HepG2 (cell line): ENCODE measurements at places on chromosomes 5 and 9. TPM values are rescaled to one million over a fixed set of nuclear protein-coding genes. Genes with fewer than 3 reads are reported as not detected.

DNA sequence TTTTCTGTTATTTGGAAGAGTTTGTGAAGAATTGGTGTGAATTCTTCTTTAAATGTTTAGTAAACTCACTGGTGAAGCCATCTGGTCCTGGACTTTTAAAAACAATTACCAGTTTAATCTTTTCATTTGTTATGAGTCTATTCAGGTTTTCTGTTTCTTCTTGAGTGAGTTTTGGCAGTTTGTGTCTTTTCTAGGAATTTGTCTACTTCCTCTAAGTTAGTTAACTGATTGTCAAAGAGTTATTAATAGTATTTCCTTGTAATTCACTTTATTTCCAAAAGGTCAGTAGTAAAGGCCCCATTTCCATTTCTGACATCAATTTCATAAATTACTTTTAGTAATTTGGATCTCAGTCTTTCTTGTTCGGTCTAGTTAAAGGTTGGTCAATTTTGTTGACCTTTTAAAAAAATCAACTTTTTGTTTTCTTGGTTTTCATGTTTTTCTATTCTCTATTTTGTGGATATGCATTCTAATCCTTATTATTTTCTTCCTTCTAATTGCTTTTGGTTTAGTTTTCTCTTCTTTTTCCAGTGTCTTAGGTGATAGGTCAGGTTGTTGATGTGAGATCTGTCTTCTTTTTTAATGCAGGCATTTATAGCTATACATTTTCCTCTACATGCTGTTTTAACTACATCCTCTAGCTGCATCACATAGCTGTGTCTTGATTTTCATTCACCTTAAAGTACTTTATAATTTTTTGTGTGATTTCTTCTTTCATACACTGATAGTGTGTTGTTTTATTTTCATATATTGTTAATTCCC, 7.3 kb upstream of the SMIM3 start:
- DNase-seq = no peak

DNA sequence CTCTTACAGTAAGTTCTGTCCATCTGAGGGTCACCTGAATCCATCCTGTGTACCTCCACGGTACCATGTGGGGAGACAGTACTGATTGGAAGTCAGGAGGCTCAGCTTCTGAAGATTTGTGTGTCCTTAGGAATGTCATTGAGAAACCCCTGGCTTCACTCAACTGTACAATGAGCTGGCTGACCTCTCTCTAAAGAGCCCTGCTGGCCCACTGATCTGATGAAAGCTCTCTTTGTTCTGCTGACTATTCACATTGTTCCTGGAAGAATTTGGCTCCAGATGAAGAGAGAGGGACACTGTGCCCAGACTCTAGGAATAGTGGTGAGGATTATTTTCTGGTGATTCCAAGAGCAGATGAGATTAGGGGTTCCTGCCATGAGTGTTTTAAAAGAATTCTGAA, 141.2 kb downstream of the LURAP1L start:
- DNase-seq = peak; percentile 11

GRCh38 chr9:86713470-86713869, 233.8 kb downstream of the GAS1 start:
- no peak for DNase-seq

GRCh38 chr9:3473405-3473804, 52.4 kb downstream of the RFX3 start:
- DNase-seq = no peak

DNA sequence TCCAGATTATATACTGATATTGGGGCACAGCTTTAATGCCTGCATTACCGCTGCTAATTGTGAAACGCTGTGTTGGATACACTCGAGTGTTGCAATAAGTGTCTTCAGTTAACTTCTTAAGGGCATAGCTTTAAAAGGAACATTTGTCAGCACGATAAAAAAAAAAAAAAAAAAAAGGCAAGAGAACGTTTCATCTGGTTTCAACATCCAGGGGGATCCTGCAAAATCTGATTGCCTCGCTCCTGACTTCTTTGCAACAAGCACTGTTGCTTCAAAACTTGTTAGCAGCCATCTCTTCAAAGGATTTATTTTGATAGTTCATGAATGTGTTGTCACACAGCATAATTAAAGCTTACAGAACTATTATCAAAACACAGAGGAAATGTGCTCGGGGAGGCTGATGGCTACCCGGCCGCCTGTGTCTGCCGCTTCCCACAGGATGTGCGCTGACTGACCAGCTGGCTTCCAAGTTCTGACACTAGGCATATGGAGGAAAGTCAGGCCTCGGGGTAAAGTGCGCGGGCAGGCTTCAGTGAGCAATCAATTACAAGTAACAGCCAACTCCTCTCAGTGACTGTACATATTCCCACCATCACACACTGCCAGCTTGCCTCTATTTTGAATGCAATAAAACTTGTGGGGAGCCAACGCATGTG, 77.7 kb downstream of the EBF1 start:
- DNase-seq = no peak

DNA sequence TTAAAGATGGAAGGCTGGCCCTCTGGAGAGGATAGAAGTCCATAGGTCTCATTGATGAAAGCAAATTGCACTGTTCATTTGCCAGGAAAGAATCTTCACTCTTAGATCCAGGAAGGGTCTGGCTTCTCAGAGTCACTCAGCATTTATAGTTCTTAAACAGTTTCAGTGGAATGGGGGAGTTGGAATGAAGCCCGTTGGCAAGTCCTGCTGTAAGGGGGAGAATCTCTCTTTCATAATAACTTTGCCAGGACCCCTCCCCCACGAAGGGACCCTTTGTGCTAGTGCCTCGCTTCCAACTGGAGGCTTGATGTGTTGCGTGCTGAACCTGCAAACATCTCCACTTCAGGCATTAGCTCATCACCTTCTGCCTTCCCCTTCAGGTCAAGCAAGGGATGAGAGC, 57.1 kb downstream of the ENTREP1 start:
- DNase-seq = no peak

DNA sequence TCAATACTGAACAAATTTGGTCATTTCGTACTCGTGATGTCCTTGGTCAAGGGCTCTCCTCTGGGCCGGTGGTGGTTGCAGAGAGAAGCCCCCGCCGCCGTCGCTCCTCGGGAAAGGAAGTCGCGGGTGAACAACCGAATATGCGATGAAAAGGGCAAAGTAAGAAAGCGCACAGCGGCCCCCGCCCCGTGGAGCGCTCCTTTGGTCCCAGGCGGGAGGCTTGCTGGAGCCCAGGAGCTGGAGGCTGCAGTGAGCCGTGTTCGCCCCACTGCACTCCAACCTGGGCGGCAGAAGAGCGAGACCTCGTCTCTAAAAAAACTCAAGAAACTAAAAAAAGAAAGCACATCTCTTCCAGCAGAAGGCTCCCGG, 108.4 kb upstream of the LARP1 start:
- no peak for DNase-seq

DNA sequence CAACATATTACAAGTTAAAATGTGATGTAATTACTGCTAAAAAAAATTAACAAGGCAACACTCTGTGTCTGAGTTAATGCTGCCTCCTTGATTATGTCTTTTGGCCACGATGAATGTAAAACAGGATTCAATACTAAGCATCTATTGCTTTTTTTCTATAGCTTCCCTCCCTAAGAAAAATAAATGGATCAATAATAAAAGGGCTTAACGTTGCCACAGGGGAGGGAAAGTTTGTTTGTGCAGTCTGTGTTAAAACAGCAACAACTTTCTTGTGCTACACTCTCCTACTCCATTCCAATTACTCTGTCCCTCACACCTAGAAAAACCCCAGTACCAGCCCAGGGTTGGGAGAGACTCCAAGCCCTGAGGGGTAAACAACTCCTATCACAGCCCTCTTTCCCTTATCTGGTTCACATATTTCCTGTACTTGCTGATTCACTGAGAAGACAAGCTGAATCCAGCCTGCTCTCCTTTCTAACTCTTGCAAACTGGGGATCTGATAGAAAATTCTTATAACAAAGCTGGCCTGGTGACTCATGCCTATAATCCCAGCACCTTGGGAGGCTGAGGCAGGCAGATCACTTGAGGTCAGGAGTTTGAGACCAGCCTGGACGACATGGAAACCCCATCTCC, 44.8 kb downstream of the PTPN3 start:
- DNase-seq = no peak

DNA sequence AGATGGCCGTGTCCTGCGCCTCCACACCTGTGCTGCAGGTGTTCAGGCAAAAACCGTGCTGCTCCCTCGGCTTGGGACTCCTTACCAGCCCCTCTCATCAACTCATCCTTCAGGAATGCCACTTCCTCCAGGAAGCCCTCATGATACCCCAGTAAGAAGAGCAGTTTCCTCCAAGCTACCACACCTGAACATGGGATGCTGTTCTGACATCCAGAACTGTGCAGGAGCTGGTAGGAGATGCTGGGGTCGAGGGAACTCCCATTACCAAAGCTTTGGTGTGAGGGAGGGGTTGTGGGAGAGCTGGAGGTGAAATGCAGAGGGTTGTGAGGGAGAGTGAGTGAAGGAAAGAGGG, 18.9 kb downstream of the CARD19 start:
- DNase-seq = no peak

- no peak for DNase-seq
Observed at GRCh38 chr9:137656416-137656815, 37.6 kb downstream of the EHMT1 start.

DNA sequence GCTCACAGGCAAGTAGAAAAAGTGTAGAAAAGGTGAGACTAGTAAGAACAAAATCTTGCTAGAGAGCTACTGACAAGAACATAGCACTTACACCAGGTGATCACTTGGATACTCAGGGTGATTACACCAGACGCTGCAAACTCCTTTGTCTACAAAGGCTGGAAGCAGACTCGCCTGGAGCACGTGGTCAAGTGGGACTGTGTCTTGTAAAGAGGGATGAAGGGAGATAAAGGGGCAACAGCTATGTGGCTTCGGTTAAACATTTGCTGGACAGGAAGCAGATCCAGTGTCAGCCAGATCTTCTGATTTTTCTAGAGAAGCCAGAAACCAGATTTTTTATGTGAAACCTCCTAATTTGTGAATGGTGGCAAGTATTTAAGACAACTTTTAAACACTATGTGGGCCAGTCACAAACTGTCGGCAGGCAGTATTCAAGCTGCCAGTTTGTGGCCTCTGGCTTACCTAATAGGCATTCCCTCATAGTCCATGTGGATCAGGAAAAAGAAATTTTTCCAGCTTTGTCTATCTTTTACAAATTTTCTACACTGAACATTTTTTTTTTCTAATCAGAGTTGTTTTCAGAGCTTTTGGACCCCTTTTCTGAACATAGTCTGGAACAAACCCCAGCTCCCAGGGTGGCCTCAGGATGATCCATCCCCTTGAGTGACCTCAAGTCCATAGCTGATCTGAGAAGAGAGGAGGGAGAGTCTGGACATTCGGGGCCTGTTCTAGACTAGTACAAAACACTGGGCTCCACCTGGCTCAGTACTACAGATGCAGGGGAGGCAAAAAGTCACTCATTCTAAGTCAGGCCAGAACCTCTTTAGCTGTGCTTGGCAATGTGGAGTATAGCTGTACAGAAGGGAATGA, 262.9 kb downstream of the ARRDC3 start:
- no peak for DNase-seq

DNA sequence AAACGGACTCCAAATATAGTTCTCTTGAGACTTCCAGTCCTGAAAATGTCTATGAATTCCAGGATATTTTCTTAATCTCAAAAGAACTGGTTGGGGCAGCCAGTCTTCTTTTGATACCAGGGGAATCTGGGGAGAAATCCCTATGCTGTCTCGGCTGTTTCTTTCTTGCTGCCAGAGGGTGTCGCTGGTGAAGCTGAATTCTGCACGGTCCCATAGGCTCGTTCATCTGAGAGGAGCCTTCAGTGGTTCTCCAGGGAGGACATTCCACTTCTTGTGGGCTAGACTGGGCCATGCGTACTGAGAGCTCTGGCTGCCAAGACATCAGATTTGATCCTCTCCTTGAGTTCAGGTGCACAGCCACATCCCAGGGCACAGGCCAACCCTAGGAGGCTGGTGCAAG, 155.0 kb upstream of the CLINT1 start:
- DNase-seq = peak; percentile 7

GRCh38 chr9:122122468-122122867, 29.4 kb upstream of the TTLL11 start:
- DNase-seq = no peak

DNA sequence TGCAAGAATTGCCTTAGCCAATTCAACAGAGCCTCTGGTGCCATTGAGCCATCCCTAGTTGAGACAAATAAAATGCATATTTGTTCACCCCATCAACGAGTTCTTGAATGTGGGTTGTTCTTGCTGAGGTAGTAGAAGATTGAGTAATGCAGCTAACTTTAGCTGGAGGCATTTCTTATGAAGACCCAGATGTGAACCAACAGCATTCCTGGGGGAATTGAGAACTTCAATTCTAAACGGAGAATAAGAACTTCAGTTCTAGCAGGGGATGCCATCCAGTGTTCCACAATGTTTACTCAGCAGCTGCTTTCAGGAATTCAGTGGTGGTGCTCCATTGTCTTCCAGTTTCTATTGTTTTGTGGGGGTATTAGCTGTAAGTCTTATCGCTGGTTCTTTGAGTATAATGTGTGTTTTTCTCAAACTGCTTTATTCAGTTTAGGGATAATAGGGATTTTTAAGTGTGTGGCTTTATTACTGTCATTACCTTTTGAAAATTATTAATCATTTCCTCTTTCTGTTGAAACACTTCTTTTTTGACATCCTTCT, 1968.2 kb upstream of the NUDT12 start:
- DNase-seq = no peak

DNA sequence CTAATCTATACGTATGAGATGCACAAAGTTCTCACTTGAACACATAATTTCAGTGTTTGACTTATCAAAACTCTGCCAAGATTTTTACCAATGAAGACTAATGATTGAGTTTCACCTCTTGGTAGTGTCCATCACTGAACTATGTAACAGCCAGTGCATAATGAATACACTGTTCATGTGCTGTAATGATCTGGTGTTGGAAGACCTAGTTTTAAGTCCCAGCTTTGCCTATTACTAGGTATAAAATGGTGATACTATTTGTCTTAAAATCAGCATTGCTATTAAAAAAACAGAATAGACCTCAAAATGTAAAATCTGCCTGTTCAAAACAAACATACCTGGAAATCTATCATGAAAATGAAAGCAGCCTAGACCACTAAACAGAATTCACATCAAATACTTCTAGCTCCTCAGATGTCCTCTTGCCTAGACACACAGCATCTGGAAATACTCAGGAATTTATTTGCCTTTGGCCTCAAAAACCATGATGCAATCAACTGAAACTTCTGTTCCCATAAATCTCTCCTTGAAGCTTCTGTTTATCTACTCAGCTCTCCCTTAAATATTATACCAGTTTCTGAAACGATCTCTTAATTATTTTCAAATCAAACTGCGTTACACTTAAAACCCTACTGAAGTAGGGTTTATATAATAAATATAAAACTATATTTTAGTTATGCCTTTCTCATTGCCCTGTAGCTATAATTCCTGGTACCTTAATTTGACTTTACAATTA, 38.1 kb downstream of the MRPS27 start:
- DNase-seq = peak; percentile 35

GRCh38 chr5:138789771-138790242, 36.6 kb downstream of the CTNNA1 start:
- peak; percentile 52 for DNase-seq

- no peak for DNase-seq
Observed at GRCh38 chr5:21701317-21701716, 1151.8 kb downstream of the CDH12 start.

GRCh38 chr5:9784231-9784630, 154.1 kb upstream of the TAS2R1 start:
- no peak for DNase-seq

GRCh38 chr5:89283728-89284493, 400.9 kb upstream of the MEF2C start:
- no peak for DNase-seq

Gene PCDHA8
- polyA plus RNA-seq = 0.03 and 0.04 TPM in 2 replicates

Gene NMUR2
- not detected in 2 replicates for polyA plus RNA-seq

Gene PAEP
- 10.8 and 24.4 TPM in 2 replicates for polyA plus RNA-seq

Gene PCDHB4
- 0.08 and 0.13 TPM in 2 replicates for polyA plus RNA-seq
